SJCRH30 (cell line): ENCODE measurements at places on chromosomes 5 and 9. TPM values are rescaled to one million over a fixed set of nuclear protein-coding genes. Genes with fewer than 3 reads are reported as not detected.

PCDHGB3 gene
- 5.2 and 7.4 TPM in 2 replicates for total RNA-seq

CCDC180 gene
- 0.73 and 1.5 TPM in 2 replicates for total RNA-seq

PCDHB3 gene
- total RNA-seq, result 1.3 and 1.6 TPM in 2 replicates

AKNA gene
- 2.0 and 3.1 TPM in 2 replicates for total RNA-seq

RMRP gene
- 8,654 and 17,072 TPM in 2 replicates for total RNA-seq

PLAC8L1 gene
- 0.33 TPM in 1 of 2 replicates, not detected in the other for total RNA-seq

OTULINL gene
- total RNA-seq, result 20.7 and 21.5 TPM in 2 replicates

BRINP1 gene
- total RNA-seq, result 42.7 and 44.4 TPM in 2 replicates

CDKN2A gene
- total RNA-seq, result 107 and 128 TPM in 2 replicates

DIRAS2 gene
- not detected in 2 replicates for total RNA-seq

PAEP gene
- total RNA-seq, result not detected in 2 replicates
